ENCODE measurements at places on chromosomes 1 and 21.

GRCh38 chr1:65011983-65012382 lies 45.6 kb upstream of the JAK1 start:
- DNase-seq = no peak

DNA sequence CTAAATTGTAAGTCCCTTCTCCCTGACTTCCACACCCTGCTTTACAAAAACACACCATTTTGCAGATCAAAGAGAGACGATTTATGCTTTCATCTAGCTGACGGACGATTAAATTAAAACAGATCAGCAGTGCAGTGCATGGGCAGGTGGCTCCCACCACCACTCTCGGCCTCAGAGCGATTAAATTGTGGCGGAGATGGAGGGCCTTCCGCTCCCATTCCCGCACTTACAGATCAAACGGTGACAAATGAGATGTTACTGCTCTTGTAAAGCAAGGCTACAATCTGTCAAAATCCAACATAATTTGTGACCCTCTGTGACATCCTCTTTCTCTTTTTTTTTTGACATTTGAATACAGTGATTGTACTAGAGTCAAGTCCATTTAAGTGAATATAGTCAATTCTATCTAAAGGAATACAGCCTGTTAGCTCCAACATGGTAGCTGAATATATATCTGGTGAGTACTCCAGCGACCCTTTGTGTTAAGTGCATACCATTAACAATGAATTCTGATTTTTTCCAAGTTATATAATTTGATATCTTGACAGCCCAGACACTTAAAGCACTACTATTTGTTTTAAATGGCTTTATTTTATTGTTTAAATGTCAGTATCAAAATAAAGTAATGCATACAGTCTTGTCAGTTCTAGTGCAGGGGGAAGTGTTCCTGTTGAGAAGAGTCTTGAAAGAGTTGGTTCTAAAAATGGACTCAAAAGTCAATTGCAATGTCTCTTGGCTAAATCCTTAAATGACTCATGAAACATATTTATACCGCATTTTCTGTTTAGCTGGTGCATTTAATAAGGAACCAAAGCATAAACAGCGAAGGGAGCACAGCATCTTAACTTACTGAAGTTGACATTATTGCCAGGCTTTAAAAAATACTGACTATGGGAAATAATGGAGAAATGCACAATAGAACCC lies 109.0 kb downstream of the ESRRG start:
- no peak for DNase-seq

DNA sequence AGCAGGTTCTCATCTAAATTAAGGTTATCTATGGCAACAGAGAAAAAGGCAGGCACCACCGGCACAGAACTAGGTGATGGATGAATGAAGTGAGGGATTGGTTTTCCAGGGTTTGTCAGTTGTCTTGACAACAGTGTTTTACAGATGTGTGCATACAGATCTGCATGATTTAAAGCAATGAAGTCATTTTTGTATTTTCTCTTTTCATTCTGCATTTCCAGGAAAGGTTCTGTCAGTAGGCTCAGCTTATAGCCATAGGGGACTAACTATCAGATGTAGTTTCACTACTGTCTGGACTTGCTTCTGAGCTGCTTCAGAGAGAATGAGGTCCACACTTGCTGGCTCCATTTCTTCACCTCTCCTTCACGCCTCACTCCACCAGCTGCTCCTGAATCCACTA lies 98.2 kb upstream of the LMO4 start:
- DNase-seq = no peak

DNA sequence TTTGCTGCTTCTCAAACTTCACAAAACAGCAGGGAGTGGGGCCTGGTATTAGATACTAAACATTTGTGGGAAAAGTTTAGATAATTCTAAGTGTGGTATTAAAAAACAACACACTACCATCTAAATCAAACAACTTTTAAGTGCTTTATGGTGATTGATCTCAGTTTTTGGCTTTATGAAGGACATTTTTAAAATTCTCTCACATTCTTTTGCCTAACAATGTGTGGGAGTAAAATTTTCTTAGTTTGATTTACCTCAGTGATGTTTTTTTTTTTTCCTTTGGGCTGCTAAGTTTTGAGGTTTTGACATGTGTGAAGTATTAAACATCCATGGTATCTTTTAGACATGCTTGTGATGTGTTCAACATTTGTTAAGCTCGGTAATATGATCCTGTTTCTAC lies 116.2 kb downstream of the DISP1 start:
- DNase-seq = no peak

- DNase-seq = no peak
These were observed 18.3 kb upstream of the HYI start for GRCh38 chr1:43472087-43472462.

GRCh38 chr1:158951956-158952355 lies 20.6 kb downstream of the PYHIN1 start:
- no peak for DNase-seq

All from activated CD4-positive, alpha-beta T cell treated with anti-CD3 and anti-CD28 coated beads for 4 hours (primary cell).